ENCODE measurements at places on chromosomes 1 and 21. TPM values are rescaled to one million over a fixed set of nuclear protein-coding genes. Genes with fewer than 3 reads are reported as not detected.

- no peak for DNase-seq
These were observed 58.0 kb upstream of the LAPTM5 start for GRCh38 chr1:30815556-30815955.

DNA sequence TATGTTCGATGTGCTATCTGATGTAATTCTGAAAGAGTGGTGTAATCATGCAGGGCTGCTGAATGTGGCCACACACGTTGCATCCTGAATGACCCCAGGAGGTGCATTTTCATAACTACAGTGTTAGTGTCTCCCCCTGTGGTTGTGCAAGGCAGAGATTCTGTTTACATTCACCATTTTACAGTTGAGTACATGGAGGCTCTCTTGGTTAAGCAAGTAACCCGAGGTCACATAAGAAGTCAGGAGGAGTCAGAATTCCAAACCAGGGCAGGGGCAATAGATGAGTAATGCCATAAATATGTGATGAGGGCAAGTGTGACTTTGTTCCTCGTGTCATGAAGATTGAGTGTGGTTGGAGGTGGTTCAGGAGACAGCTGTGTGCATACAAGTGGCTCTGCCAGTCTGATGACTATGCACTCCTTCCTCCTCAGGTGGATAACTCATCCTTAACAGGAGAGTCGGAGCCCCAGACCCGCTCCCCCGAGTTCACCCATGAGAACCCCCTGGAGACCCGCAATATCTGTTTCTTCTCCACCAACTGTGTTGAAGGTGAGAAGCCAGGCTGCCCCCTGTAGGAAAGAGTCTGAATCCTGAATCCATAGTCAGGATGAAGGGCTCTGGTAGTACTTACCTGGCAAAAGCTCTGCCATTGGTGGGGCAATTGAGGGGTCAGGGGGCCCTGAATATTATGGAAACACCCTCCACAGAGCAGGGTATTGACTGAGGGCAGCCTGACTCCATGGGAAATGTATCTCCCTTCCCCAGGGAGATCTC is 9.3 kb downstream of the ATP1A2 start:
- DNase-seq = peak; percentile 62

GRCh38 chr1:99644279-99645004 is 1.5 kb upstream of the PALMD start:
- no peak for DNase-seq

- DNase-seq = peak; percentile 72
These were observed 15.8 kb upstream of the ETV3L start for GRCh38 chr1:157115429-157115838.

GRCh38 chr1:193540511-193540910 is 354.1 kb upstream of the B3GALT2 start:
- no peak for DNase-seq

GRCh38 chr1:111553196-111553595 is 49.8 kb upstream of the ADORA3 start:
- DNase-seq = no peak

DNA sequence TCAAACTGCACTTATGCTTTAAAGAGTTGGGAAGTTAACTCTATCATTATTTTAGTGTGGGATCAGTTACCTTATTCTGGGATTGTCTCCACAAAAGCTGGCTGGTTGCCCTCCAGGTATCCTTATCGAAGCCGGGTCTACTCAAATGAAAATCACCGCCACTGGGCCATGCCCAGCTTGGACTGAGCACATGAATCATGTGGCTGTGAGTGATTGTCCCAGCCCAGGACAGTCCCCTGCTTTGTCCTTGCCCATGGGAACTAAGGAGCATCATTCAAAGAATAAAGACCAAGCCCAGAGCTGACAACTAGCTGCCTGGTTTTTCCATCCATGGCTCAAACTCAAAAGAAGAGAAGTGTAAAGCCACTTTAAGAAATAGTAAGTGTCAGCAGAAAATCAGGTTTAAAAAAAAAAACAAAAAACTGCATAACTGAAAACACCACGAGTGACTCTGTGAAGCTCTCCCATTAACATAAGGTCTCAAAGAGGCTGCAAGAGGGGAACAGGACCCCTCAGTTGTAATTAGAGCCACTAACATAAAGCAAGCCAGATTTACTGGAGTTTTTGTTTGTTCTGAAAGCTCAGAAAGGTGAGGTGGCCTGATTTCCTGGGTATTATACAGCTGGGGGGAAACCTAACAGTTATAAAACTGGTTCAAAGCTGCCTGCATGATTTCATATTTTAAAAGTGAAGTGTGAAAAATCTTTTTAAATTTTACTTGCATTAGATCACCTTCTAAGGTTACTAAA is 91.5 kb downstream of the KIF14 start:
- DNase-seq = no peak

DNA sequence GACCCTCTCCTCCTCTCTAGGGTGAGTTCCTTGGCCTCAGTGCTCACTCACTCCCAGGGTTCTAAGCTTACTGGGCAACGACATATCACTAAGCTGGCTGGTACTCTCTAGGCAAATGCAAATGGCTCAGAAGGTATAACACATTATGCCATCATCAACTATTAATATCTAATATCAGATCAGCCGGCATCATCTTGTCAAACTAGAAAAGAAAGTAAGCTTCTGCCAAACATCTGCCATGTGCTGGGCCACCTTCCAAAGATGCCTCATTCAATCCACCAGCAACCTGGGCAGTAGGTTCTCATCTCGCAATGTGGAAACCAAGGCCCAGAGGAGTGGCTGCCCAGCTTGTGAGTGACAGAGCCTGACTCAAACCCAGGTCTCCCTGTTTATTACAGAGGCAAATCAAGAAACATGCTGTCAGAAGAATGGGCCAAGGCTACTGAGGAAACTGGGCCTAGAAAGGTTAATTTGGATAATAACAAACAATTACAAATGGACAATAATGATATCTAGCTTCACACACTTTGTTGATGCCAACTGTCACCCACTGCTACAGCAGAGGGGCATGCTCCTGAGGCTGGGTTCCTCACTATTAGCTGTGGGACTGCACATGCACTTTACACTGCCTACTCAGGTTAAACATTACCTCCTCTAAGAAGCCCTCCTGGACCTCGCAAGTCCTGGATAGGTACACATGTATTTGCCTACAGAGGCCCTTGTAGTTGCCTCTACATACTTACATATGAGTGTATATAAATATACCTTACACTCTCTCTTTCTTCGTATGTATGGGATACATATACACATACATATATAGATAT is 183.3 kb upstream of the JUN start:
- no peak for DNase-seq

GRCh38 chr21:14545906-14546480 is at the start of gene SAMSN1:
Gene SAMSN1, minus strand, starts transcription at chr21:14546315. Its CDS starts 54 bp downstream, at chr21:14546261.
- DNase-seq = no peak

DNA sequence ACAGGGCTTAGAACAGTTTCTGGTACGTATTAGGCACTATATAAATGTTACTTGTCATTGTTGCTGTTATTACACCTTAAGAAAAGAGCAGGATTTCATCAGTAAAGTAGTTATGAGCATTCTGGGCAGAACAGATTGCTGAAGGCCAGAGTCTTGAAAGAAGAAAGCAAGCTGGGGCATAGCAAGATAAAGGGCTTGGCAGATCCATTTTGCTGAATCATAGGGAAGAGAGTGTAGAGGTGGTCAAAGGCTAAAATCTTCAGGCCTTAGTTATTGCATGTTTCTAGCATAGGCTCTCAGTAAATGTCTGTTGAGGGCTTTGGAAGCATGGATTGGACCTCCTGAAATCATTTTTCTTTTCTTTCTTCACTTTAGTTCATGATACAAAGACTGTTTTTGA is 67.5 kb downstream of the PLA2G4A start:
- DNase-seq = no peak

DNA sequence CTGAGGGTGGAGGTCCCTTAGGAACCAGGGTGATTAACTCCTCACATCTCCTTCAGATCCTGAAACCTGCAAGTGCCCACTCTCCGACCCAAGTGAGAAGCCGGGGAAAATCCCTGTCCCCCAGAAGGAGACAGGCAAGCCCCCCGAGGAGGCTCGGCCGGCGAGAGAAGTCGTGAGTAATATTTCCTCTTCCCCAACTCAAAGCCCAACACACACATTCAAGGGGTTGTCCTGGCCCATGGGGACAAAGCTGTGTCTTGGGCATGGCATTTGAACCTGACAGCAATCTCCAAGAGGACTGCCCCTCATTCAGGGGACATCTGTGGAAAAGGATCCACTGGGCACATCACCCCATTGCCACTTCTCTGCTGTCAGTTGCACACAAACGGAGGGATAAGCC is 23.6 kb downstream of the VASH2 start:
- no peak for DNase-seq

DNA sequence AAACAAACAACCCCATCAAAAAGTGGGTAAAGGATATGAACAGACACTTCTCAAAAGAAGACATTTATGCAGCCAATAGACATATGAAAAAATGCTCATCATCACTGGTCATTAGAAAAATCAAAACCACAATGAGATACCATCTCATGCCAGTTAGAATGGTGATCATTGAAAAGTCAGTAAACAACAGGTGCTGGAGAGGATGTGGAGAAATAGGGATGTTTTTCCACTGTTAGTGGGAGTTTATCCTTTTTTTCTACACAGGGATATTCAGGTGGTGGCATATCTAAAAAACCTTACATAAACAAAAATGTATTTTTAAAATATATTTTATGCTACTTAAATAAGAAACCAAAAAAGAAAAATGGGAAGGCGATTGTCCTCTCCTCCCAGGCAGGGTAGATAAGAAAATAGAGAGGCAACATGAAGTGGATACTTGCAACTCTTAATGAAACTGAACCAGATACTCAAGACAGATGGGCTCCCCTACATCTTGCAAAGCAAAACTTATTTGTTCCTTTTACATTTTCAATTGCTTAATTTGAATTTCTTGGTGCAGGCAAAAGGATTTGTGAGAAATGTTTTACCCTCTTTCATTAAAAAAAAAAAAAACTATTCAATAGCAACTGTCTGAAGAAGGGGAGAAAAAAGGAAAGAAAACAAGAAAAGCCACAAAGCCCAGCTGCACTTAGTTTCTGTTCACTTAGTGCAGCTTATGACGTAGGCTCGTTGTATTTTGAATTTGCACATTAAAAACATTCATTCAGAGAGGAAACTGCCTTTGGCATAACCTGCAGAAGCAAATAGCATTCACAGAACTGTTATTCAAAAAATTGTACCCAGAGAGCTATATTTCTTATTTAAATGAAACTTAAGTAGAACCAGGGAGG is 36.9 kb upstream of the RGS1 start:
- no peak for DNase-seq

- DNase-seq = peak; percentile 72
These were observed 21.2 kb upstream of the JUN start for GRCh38 chr1:58804853-58805565.

GRCh38 chr1:45568421-45568820 is 15.4 kb upstream of the NASP start:
- DNase-seq = no peak

GRCh38 chr1:194067772-194068171 is 881.4 kb upstream of the B3GALT2 start:
- DNase-seq = no peak

DNA sequence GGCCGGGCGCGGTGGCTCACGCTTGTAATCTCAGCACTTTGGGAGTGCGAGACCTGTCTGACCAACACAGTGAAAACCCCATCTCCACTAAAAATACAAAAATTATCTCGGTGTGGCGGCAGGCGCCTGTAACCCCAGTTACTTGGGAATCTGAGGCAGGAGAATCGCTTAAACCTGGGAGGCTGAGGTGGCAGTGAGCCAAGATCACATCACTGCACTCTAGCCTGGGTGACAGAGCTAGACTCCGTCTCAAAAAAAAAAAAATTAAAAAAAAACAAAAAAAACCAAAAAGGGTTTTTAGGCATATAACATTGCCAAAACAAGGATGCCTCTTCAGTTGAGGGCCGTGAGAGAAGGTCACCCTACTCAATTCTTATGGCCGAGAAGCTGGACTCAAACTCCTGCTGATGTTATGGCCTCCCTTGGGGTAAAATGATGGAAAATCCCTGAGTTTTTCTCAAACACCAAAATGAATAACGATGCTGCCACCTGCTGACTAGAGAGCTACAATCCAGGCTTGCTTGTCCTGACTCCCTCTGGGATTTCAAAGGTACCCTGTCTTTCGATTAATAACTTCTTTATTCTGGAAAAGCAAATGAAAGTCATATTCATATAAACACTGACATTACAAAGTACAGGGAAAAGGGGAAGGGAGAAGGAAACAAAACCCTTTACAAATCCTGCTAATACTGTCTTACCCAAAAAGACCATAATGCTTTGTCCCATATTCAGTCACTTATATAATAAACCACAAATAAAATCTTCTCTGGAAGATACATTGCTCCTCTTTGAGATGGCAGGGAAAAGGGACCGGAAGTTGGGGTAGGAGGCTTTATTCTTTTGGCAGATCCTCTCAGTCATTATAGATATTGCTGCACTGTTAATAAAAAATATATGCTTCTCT is 10.7 kb downstream of the RAB42 start:
- peak; percentile 86 for DNase-seq

DNA sequence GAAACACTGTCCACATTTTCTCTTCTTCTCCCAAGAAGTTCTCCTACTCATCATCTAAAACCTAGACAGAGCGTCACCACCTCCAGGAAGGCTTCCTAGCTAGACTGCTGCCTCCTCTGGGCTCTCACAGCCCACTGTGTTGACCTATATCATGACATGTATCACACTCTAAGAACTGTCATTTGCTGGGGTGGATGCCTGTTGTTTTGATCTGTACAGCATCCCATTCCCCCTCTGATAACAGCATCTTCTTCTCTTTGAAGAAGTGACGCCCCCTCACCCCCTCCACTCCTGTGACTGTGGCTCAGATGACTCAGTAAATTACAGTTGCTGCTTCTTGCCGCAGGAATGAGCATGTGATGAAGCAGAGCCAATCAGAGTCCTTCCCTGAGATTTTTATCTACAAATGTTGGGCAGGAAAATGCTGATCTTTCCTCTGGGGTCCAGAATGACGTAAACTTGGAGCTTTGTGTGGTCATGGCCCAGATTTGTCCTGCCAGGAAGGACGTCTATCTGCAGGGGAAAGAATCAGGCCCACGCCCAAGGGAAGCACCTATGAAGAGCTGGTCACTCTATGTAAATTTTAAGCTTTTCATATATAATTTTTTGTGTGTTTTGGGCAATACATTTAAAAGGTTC is 28.0 kb upstream of the FOXO6 start:
- peak; percentile 22 for DNase-seq

- peak; percentile 92 for DNase-seq
These were observed 15.6 kb downstream of the NTRK1 start for GRCh38 chr1:156876281-156876680.

- no peak for DNase-seq
These were observed 99.4 kb upstream of the VAMP3 start for GRCh38 chr1:7671676-7672075.

- DNase-seq = peak; percentile 38
These were observed 76.6 kb downstream of the FAM78B start for GRCh38 chr1:166090244-166090643.

GRCh38 chr1:212618466-212619210 is 10.1 kb downstream of the ATF3 start:
- no peak for DNase-seq

The GJB3 gene
- total RNA-seq = 0.38 TPM

The LIX1L gene
- 21.9 TPM for total RNA-seq

The MEF2D gene
- total RNA-seq = 12.8 TPM

The CAMK2N1 gene
- total RNA-seq = 13.4 TPM

The FCGR1A gene
- total RNA-seq = not detected

The SLC22A15 gene
- total RNA-seq = 8.3 TPM

The CATSPERE gene
- total RNA-seq = 0.33 TPM
